ENCODE measurements at places on chromosomes 3 and 15.
A peak's percentile ranks its signal among the peaks of the same experiment; 100 is the strongest.

- DNase-seq = peak; percentile 91
Measured at GRCh38 chr15:31353931-31354330, 27.3 kb downstream of the KLF13 start.

- no peak for DNase-seq
Measured at GRCh38 chr3:190545191-190545590, 31.3 kb downstream of the IL1RAP start.

DNA sequence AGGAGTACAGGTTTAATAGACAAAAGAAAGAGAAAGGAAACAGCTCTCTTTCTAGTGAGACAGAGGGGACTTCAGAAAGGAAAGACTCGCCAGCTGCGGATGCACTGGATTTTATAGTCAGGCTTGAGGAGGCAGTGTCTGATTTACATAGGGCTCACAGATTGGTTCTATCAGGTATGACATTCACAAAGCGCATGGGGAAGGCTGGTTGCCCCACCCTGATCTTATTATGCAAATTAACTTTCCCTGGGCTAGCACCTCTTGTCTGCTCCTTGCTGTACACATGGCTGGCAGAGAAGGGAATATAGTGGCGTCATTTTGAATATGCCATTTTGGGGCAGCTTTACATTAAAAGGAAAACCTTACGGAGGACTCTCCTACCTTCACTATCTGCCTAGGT, 938.4 kb upstream of the SEMA6D start:
- no peak for DNase-seq

DNA sequence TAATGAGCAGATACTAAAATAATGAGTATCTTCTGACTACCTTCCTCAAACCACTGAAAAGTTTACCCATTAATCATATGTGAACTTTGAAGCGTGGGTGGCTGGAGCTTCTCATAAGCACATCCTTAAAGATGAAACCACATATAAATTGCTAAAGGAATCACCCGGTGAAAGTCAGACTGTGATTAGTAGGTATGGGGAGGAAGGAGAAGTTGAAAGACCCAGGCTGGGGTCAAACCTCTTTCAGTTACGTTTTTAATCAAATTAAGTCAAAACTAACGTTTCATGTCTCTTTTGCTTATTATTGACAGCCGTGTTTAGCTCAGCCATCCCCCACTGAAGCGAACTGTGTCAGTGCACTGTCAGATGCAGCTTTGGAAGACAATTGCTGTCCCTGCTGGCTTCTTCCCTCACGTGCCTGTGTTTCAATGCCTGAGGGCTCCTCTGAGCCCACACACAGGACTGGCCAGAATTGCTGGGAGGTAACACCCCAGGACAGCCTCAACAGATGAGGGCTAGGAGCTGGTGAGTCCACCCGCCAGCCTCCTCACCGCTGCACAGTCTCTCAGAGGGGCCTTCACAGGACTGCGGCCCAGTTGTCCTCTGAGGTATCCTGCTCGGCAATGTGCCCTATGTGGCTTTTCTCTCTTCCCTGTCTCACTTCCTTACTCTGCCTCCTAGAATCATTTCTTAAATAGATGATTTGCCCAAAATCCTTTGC, 29.3 kb upstream of the SH3BP5 start:
- no peak for DNase-seq
